ENCODE measurements at places on chromosomes 2 and 18.

- peak; percentile 78 for DNase-seq
Measured at GRCh38 chr2:166057370-166058164, 70.3 kb downstream of the SCN1A start.

- DNase-seq = no peak
Measured at GRCh38 chr2:66813525-66813924, 378.6 kb downstream of the MEIS1 start.

DNA sequence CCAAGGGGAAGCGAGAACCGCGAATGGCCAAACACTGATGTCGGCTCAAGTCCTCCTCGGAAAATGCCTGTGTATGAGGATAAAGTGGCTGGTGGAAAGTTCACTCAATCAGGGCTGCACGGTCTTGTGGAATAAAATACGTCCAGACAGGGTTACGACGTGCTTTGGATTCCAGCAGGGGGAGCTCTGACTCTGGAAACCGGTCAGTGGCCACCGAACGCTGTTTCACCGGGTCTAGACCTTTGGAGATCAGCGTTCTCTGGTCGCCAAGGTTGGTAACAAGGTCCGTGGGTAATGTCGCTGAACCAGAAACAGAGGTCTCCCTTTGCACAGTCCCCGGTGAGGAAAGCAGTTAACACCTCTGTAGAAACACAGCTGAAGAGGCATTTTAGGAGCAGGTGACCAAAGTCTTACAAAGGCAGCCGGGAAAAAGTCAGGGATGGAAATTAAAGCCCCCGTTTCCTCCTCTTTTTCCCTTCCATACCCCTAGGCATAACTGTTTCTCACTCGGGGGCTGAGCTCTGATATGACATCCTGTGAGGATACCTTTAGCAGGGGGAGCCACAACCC lies 47.8 kb downstream of the CDCA7 start:
- DNase-seq = peak; percentile 87

DNA sequence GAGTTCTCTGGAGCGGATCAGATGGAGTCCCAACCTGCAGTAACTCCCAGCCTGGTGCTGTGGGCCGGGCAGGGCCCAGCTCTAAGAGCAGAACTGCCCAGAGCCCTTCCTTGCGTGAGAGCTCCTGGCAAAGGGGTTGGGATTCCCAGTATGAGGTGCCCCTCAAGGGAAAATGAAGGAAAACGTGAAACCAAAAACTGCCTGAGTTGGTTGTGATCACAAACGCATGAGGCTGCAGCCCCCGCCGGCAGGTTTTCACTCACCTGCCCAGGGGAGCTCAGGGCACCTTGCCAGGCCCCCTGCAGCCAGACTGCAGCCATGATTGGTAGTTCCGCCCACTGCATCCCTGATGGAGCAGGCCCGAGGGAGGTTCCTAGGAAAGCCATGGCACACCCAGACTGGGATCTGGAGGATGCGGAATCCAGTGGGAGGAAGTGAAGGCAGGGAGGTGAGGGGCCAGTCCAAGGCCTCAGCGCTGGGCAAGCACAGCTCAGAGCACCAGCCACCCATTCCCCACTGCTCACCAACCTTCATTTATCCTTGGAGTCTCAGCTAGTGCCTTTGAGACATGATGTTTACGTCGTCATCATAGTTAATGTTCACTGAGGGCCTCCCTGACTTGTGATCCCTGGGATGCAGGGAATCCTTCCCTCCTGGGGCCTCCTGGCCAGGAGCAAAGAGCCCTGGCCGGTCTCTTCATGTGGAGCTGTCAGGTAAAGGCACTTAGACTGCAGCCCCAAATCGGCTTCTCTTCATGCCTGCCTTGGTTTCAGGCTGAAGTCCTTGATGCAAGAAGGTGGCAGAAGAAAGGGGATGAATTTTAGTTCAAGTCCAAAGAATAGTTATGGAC lies 103.2 kb downstream of the INHBB start:
- no peak for DNase-seq

DNA sequence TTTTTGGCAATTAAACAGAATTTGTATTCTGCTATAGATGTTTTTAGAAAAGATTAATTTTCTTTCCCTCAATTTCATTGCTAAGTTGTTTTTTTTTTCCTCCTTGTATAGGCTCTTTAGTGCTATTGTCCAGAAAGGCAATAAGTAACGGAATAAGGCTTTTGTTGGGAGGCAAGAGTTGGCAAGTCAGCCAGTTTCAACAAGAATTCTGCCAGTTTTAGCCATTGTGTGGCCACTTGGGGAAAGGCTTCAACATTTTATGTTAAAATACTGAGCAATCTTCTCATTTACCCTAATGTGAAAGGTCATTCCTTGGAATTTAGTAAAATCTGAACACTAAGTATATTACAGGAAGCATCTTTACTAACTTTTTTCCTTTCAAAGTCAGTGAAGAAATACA lies 9.6 kb downstream of the CALCRL start:
- no peak for DNase-seq

DNA sequence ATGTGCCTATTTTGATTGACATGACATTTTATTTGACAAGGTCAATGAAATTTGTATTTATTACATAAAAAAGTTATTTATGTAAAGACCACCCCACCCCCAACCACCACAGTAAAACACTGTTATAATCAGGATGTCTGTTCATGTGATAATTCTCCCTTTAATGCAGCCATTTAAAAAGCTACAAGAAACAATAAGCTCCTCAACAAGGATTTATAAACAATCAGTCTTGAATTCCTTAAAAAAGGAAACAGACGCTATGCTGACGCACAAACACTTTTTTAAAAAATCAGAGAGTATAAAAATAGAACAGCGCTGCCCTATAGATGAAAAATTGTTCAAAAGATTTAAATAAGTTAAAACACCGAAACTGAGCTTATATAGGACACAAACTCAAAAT lies 102.2 kb downstream of the SOS1 start:
- no peak for DNase-seq

- no peak for DNase-seq
Measured at GRCh38 chr18:40272630-40273231, 1682.3 kb upstream of the PIK3C3 start.

DNA sequence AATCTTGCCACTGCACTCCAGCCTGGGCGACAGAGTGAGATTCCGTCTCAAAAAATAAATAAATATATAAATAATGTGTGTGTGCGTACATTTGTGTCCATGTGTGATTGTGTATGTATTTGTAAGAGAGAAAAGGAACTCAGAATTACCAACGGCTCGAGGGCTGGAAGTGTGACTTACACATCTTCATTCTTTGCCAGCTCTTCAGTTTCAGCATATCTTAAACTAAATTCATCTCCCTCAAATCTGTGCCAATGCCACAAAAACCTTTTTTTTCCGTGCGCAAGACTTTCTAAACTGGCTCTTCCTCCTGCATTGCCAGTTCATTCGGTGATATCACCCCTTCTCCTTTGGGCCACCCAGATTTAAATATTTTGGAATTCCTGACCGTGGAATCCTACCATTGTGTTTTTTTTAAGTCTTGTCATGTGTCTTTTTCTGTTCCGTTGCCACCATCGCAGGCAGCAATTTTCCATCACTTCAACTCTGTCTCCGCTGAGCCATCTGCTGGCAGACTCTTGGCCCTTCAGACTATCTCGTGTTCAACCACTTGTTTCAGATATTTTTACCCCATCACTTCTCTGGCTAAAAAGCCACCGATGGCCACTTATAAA lies 77.0 kb upstream of the ZNF532 start:
- DNase-seq = no peak

- DNase-seq = no peak
Measured at GRCh38 chr2:67835266-67835665, 227.5 kb downstream of the C1D start.

Data from fibroblast of pulmonary artery (primary cell).